Stimulated activated CD4-positive, alpha-beta T cell treated with anti-CD3 and anti-CD28 coated beads, TNF-alpha, amount 100 ng/mL, for 1 hour (primary cell): ENCODE measurements at places on chromosomes 2 and 18.

DNA sequence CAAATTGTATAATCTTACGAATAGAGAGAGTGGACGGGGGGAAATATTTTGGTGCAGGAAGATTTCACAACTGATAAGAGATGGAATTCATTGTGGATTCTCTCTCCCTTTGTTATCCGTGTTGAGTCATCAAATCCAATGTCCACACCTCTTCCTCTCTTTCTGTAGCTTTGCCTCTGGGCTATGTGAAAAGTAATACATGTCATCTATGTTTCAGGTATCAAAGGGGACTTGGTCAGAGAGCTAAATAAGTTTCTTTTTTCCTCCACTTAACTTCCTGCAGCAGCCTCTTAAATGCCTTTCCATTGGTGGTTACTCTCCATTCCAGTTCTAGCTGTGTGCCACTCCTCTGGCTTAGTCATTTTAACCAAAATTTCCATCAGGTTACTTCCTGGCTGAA, 169.3 kb upstream of the NXPH2 start:
- DNase-seq: no peak

DNA sequence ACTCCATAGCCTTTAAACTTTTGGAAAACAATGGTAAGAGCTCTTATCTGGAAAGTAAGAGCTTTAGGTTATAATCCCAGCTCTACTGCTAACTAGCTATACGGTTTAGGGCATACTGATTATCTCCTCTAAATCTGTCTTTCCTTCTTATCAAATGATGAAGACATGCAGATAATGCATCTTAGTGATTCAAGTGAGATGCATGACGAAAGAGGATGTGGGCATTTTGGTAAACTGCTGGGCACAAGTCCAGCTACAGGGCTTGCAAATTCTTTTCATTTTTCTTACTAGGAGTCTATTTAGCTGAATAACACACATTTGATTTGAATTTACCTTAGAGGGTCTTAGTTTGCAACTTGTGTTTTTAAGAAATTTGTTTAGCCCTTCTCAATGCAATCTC, 1604.8 kb upstream of the ZEB2 start:
- no peak for DNase-seq

- DNase-seq: no peak
Measured at GRCh38 chr2:164198256-164198655, 423.0 kb downstream of the GRB14 start.

- DNase-seq: no peak
Measured at GRCh38 chr2:51778806-51779205, 746.9 kb upstream of the NRXN1 start.

DNA sequence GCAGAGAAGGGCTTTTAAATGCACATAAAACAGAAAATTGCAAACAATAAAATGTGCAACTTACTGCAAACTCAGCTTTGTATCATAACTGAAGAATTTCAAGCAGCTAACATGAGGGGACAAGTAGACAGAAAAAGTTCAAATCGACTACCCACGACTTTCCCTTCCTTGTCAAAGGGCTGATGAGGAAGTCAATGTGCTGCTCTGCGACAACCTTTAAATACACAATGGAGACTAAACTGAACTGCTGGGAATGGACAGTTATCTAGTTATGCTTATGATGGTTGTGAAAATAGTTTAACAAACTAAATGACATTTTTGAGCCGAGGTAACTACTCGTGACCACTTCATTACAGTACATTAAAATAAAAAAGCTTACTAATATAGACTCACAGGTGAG, 84.1 kb downstream of the INO80D start:
- no peak for DNase-seq

DNA sequence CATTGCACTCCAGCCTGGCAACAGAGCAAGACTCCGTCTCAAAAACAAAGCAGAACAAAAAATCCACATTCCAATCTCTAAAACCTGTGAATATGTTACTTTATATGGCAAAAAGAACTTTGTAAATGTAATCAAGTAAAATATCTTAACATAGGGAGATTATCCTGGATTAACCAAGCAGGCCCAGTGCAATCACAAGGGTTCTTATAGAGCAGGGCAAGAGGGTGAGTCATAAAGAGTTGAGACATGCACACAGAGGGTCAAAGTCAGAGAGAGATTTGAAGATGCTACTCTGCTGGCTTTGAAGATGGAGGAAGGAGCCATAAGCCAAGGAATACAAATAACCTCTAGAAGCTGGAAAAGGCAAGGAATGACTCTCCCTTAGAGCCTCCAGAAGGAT, 60.9 kb upstream of the SLC9A2 start:
- no peak for DNase-seq

DNA sequence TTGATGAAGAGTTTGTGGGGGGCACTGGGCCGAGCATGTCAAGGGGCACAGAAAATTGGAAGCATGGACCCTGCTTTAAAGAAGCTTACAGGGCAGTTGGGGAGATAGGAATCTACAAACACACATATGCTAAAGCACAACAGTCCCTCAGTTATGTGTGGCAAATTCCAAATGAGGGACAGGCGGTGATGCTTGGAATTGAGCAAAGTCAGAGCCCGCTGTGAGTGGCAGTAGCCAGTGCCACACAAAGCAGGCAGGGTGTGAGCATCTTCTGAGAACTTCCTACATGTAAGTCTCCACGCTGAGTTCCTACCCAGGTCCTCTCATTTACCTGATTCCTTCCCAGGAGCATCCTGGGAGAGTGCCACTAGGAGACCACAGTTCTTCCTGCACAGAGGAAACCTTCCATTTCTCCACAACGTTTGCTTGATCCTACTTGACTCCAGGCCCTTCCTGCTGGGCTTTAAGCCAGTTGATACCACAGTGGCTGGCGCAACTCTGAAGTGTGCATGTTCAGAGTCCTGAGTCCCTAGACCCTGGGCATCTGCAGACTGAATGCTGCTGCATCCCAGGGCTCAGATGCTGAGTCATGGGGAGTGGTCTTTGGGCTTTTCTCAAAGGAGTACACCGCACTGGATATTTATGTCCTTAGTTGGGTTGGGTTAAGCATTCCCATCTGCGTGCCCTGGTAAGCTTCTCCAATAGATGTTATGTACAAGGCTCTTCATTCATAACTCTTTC, 287.3 kb upstream of the REV1 start:
- DNase-seq: no peak

DNA sequence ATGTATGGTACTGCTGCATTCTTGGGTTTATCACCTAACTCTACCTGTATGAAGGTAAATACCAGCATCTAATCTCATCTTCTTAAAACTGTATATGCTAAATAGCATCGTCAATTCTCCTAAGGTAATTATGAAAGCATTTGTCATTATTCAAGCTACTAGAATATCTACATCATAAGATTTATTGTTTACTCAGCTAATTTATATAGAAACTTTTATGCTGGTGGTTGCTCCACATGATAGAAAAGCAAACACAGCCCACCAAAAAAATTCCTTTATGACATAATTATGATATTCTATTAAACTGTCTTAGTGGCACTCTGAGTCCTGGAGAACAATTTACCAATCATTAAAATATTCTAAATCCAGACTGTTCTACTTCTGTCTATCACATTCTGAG, 1226.1 kb upstream of the NRXN1 start:
- DNase-seq: no peak

GRCh38 chr2:113068706-113069485, 1.1 kb downstream of the IL1F10 start:
- DNase-seq: no peak

- no peak for DNase-seq
Measured at GRCh38 chr2:64987956-64988419, 1.2 kb upstream of the SLC1A4 start.

DNA sequence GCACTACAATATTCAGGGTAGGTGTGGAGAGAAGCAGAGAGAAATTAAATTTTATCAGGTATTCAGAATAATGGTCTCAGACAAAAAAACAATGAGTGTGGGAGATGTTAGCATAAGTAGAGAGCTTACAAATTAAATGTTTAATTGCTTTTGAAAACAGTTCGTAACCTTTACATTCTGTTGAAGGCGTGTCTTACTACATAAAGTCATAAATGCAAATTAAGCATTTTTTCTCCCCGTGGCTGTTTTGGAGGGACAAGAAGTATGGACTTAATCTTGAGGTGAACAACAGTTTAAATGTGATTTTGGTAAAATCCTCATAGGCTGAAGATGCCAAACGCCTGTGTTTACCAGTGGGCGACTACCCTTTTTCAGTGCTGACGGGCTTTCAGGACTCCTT, 55.8 kb downstream of the OXER1 start:
- no peak for DNase-seq

DNA sequence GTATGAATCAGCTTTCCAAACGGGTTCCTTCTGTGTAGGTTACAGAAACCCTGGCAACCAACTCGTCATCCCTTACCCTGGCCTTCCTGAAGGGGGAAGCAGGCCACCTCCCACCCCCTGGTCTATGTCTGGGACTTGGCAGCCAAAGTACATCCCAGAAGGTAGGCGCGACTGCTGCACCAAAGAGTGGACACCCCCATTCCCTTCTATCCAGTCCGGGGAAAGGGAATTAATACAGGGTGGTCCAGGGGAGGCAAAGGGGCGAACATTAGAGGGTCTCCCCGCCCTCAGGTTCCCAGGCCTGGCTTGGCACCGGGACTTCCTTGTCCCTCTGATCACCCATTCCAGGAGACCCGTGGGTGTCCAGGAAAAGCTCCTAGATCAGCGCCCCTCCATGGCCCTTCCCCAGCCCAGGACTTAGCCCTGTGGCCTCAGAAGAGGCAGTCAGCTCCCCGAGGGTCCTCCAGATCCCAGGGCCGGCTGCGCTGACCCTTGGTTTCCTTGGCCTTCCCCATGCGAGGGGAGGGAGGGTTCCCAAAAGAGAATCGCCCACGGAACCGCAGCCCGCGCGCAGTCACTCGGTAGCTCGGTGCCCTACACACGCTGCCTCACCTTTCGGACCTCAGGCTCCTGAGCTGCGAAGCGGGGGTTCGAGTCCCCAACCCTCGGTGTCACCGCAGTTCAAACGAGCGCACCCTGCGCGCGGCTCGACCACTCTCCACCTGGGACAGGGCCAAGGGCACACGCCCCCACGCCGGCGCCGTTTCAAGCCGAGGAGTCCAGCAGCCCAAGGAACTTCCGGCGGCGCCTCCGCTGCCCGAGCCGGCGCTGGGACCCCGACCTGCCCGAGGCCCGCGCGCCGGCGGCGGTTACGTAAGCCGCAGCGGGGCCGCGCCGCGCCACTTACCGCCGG, at the start of gene PER2:
Gene PER2 (minus strand): TSS at position 874 of the 913 bp plus-strand sequence. CDS start 10,674 bp downstream, outside the sequence.
- no peak for DNase-seq

DNA sequence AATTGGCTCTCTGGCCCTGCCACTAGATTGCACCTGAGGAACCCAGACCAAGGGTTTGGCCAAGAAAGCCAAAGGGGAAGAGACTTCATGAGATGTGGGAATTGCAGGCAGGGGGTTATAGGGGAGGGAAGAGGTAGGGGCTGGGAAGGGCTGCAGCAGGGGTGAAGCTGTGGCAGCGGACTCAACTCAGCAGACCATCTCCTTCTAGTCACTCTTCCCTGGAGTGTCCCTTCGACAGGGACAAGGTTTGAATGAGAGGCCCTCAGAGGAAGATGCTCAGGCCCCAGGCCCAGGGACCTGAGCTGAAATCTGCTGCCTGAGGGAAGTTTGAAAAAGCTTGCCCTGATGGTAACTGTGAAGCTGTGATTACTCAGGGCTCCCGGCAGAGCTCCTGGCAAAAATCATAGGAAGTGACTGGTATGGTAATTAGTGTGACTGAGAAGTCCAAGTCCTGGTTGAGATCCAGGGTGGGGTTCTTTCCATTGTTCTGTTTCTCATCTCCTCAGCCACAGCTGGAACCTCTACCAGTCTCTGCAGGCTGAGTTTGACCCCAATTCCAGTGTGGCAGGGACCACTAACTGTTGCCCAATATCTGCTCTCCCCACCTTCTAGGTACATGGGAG, 300.9 kb downstream of the CYP26B1 start:
- no peak for DNase-seq

DNA sequence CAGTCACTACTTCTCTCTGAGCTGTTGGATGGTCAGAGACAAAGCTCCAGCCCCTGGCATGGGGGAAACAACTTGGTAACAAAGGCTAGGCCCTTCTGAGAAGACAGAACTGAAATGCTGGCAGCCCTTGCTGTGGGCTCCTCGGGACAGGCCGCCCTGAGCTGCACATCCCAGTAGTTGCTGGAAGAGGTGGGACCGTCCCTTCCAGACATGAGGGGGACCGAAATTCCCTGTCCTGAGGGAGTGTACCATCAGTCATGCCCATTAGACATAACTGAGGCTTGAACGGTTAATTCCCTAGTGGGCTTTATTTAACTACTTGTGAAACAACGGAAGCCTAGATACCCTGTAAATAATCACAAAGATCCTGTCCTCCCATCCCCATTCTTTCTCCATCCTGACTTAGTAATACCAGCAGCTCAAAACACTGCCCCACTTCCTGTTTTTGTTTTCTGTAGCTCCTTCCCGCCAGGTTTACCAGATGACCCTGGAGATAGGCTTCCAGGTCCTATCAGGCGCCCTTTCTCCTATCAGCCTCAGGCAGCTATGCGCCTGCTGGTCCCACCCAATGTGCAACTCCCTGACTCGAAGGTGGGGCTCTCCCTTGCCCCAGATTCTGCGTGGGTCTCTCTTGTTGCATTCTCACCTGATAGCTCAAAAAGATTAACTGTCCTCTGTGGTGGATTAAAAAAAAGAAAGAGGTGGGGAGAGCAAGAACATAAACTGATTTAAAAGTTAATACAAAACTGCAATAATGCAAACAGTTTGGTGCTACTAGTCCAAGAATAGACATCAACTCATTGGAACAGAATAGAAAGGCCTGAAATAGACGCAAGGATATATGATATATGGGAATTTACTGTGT, 37.0 kb upstream of the NT5DC4 start:
- no peak for DNase-seq

DNA sequence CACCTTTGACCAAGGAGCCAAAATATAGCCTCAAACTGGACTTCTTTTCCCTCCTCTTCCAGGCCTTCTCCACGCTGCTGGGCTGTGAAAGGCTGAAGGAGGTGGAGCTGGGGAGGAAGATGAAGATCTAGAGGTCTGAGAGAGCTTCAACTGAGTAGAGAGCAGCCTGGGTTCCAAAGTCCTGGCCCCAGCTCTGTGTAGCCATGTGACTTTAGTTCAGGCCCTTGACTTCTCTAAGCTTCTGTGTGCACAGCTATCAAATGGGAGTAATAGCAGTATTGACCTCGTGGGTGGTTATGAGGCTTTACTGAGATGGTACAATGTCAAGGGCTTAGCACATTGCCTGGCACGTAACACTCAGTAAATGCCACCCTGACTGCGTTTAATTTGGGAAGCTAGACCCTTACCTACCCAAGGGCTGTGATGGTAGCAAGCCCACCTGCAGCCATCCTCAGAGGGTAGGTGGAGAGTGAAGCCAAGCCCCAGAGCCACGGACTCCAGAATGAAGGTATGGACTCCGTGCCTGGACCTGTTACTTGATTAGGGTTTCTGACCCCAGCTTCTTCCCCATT, 38.4 kb downstream of the SERTAD2 start:
- no peak for DNase-seq

DNA sequence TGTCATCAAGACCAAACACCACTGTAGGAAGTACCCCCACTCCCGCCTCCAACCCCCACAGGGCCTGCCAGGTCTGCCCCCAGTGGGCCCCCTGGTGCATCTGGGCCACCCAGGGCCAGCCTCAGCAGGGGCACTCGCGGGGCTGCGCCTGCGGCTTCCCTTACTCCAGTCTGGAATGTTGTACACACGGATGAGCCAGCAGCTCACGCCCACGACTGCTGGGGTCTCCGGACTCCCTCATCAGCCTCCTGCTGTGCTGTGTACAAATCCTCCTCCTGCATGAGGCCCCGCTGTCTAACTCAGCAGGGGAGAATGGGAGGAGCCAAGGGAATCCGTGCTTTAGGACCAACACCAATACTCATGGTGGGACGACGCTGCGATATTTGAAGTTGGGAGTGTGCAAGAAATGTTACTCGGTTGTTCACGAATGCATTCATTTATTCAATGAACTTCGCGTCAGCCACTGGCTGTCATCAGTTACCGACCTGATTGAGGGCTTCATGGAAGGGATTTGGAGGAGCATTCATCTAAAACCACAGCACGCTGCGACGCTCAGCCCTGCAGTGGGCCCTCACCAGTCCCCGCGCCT, 654 bp upstream of the ASB1 start:
- no peak for DNase-seq
